ENCODE measurements at places on chromosomes 16 and 17.

DNA sequence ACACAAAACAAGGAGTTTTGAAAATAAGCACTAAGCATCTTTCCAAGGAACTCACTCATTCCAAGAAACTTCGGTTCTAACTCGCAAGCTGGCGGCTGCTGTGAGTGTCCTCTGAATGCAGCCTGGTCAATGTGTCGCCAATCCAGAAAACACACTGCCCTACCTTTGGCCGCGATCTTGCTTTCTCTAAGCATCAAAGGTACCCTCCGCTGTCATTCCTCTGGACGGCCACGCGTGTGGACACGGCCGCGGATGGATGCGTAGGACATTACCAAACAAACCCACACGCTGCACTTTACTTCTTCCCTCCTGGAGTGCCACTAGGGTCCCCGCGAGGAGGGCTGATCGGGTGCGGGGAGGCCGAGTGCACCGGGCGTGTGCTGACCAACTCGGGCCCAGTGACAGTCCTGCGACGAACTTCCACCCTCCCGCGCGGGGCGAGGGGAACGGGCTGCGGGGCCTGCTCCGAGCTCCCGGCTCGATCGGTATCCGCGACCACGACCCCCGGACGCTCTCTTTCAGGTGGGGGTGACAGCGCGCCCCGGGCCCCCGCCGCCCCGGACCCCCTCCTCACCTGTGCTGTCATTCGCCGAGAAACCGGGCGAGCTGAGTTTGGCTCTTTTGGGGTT, 1.1 kb downstream of the CREBBP start:
- DNase-seq: no peak

- DNase-seq: no peak
Observed at GRCh38 chr16:23934610-23935236, 98.9 kb downstream of the PRKCB start.

- no peak for DNase-seq
Observed at GRCh38 chr17:19308398-19308797, 54.1 kb downstream of the B9D1 start.

GRCh38 chr17:64002658-64003525, 4.7 kb downstream of the PRR29 start:
- no peak for DNase-seq

GRCh38 chr16:90001761-90002503, 17.3 kb downstream of the DBNDD1 start:
- DNase-seq: no peak

- no peak for DNase-seq
Observed at GRCh38 chr17:7080456-7081041, 498 bp upstream of the CLEC10A start.

- DNase-seq: no peak
Observed at GRCh38 chr16:55073830-55074229, 143.2 kb downstream of the IRX5 start.

GRCh38 chr16:84021488-84021887, 21.1 kb downstream of the SLC38A8 start:
- DNase-seq: no peak

GRCh38 chr17:35171834-35172233, 22.4 kb downstream of the SLC35G3 start:
- DNase-seq: no peak

DNA sequence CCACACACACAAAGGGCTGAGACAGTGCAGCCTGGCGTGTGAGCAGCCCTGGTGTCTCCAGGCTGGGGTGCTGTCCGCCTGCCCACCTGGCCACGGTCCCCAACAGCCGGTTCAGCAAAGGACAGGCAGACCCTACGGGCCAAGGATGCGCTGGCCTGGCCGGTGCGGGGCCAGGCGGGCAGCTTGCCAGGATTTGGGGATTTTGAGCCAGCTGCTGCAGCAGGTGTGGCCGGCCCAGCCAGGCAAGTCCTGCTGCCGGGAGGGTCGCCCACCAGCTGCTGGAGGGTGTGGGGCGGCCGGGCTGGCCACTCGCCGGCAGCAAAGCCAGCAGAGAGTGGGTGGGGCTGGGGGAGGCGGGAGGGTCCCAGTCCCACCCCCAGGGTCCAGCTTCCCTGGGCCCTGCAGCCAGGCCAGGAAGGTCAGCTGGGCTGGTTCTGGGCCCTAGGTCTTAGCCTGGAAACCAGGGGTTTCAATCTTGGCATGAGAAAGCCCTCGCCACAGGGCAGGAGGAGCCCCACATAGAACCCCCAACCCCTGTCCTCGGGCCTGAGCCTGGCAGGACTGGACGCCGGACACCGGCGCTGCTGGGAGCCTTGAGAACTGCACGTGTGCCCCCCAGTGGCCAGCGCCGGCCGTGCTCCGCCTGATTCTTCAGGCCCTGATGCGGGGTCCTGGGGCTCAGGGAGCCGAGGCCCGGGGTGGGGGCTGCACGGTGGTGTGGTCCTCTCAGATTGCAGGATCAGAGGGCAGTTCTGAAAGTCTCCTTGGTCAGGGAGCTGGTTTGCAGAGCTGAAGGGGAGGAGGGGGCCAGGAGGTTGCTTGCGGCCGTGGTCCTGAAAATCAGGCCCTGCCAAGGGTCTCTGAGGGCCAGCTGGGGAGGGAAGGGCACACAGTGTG, 17.6 kb upstream of the SSTR5 start:
- DNase-seq: peak; percentile 69
